Activated effector memory CD4-positive, alpha-beta T cell treated with anti-CD3 and anti-CD28 coated beads, Interleukin-2, amount 50 U/mL, for 16 hours (primary cell): ENCODE measurements at places on chromosomes 5 and 9.

DNA sequence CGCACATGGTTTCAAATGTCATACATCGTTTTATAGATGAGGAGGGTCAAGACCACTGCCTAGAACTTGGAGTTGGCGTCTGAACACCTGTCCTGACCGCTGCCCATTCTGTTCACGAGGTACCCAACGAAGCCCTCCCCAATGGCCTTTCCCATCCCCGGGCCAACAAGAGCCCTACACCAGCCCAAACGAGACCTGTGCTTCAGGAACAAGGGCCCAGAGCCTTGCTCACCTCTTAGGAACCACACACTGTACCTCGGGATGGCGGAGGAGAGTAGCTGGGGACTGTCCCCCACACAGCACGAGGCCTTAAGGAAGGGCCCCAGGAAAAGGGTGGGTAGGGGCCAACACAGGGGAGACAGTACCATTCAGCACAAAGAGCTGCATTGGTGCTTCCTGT lies 3.0 kb downstream of the SURF6 start:
- no peak for DNase-seq

DNA sequence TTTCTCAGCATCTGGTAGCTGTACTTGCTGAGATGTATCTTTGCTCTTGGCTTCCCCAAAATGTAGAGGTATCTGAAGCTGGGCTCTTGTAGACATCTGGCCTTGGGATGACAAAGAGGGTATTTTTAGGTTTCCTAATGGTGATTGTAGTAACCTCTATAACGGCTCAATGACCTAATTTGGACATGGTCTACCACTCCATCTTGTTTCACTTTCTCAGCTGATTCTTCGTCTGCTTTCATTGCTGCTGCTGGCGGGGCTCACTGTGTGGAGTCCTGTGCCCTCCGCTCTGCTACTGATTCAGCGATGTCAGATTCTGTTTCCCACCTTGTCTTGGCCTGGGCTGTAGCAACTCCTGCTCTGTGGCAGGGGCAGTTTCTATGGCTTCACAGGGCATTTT lies 12.7 kb upstream of the MARCHF11 start:
- DNase-seq = no peak

GRCh38 chr9:110916403-110916802 lies 121.9 kb downstream of the LPAR1 start:
- no peak for DNase-seq

DNA sequence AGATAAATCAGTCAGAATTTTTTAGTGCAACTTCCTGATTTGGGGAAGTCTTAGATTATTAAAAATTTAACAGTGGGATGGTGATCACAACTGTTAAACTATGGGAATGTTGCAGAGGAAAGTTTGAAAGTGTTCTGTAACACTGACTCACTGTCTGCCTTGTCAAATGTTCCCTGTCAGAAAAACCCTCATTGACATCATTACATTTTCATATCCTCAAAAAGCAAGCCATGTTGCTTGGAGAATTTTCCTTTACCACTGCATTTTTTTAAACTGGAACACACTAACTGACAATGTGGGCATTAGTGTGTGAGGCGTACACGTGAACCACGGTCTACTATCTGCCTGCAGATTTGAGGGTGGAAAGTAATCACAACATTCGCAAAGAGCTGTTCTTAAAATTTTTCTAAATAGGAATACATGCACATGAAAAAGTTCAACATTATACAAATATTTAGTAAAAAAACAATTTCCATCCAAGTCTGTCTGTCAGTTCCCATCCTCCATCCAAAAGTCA lies 28.6 kb upstream of the IL7R start:
- DNase-seq = no peak
